IPS DF 6.9 (cell line): ENCODE measurements at places on chromosomes 5 and 9.

- no peak for DNase-seq
These were observed 94.2 kb upstream of the RUSC2 start for GRCh38 chr9:35395706-35396101.

GRCh38 chr5:121704291-121704690, 147.4 kb upstream of the FTMT start:
- no peak for DNase-seq

DNA sequence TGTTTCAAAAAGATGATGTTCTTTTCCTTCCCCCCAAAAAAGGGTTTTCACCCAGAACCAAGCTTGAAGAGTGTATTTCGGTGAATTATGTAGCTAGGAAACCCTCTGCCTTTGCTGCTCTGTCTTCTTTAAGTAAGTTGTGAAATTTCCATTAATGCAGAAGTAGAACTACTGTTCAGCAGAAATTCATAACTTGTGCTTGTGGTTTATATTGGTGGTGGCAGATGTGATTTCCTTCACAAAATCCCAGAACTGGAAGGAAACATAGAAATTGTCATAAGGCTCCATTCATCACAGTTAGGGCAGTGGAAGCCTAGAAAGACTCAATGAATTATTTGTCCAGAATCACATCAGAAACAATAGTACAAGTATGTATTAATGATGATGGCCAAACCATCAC, 42.1 kb upstream of the DAB2 start:
- DNase-seq, result no peak

DNA sequence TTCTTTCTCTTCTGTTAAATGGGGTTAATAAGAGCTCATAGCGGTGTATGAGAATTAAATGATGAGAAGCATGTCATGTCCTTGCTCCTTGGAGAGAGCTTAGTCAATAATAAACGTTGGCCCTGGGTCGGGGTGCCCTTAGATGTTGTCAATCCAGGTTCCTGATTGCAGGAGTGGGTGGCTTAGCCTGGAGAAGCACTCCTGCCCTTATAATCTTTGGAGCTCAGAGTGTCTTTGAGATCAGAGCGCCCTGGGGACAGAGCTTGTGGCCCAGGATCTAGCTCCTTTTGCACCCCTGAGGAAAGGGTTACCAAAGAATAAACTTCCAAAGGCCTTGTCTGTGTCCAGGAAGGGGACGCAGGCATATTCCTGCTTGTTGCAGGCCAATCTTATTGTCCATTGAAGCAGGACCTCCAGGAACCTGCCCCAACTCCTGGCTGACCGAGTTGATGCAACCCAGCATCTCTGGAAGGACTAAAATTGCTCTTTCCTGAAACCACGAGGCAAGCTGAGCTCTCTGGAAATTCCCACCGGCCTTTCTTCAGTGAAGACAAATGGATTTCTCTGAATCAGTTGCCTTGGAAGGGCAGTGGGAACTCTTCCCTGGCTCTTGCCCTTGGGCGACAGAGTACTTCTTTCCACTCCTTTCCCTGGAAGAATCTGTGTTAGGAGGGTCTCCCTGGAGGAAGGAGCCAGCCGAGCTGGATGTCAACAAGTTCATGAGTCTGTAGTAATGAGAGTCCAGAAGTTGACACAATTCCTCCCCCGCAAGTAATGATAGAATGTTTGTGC, 6.4 kb upstream of the AMBP start:
- no peak for DNase-seq

- DNase-seq, result no peak
These were observed 9.3 kb downstream of the CLPTM1L start for GRCh38 chr5:1335540-1336095.

- DNase-seq, result no peak
These were observed 96.6 kb downstream of the SGCD start for GRCh38 chr5:156423597-156423996.

DNA sequence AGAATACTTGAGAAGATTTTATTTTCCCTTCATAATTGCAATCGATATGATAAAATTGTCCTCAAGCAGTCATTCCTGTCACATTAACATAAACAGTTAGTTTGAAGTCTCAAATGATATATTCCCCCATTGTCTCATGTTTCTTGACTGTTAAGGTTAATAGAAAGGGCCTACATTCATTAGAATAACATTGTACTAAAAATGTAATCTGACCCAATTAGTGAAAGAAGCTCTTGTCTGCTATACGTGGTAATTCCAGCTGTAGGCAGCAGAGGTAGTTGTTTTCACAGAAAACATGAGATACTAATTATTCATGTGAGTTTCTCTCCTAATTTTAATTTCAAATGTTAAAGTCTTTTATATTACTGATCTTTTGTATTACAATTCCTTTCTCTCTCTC, 25.9 kb upstream of the AP3B1 start:
- no peak for DNase-seq

GRCh38 chr5:16930496-16930895, 5.6 kb downstream of the MYO10 start:
- DNase-seq, result no peak

DNA sequence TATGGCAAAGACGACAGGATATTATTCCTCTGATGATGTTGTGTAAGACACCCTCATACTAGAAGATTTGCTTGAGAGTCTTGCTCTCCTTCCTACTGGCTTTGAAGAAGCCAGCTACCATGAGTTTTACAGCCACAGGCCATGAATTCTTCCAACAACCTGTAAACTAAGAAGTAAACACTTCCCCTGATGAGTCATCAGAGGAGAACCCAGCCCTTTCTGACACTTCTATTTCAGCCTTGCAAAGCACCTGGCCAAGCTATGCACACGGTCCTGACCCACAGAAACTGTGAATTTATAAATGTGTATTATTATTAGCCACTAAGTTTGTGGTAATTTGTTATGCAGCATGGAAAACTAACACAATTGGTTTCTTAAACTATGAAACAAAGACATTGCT, 288.8 kb upstream of the ADAMTSL1 start:
- no peak for DNase-seq

- DNase-seq, result no peak
These were observed 109.9 kb upstream of the RGMB start for GRCh38 chr5:98663521-98663920.

DNA sequence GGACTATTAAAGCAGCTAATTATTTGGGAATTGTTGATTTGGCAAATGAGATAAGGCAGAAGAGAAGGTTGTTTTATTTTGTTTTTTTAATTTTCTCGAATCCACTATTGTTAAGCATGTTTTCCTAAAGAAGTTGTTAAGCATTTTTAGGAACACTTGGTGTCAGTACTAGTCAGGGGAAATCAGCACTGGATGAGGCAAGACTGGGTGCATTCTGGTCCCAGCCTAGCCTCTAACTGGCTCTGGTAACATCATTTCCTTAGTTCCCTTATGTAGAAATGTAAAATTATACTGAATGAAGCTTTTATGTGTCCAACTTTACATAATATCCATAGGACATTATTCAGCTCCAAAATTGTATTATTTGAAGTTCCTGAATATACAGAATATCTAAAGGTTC, 196.1 kb downstream of the PCSK5 start:
- DNase-seq, result no peak

- DNase-seq, result no peak
These were observed 21.2 kb downstream of the FTMT start for GRCh38 chr5:121872856-121873255.

DNA sequence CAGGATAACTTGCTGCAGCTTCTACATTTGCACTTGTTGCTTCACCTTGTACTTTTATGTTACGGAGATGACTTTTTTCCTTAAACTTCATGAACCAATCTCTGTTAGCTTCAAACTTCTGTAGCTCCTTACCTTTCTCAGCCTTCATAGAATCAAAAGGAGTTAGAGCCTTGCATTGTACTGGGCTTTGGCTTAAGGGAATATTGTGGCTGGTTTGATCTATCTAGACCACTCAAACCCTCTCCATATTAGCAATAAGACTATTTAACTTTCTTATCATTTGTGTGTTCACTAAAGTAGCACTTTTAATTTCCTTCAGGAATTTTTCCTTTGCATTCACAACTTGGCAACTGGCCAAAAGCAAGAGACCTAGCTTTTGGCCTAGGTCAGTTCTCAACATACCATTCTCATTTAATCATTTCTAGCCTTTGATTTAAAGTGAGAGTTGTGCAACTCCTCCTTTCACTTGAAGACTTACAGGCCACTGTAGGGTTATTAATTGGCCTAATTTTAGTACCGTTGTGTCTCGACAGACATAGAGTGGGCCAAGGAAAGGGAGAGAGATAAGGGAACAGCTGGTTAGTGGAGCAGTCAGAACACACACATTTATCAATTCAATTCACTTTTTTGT, 63.7 kb downstream of the SHOC1 start:
- no peak for DNase-seq

DNA sequence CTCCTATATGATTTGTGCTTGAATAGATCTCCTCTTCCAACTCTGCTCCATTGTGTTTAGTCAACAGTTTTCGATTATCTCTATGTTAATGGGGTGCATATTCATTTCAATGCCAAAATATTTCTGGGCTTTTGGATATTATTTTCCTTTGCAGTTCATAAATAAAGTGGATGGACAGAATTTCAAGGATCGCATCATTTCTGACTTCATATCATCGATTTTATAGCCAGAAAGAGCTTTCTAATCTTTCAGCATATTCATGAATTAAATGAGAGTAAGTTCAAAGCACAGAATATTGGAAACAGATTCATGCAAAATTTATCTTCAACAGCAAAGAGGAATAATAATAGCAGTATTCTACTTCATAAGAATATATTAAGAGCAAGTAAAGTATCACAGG, 60.0 kb upstream of the MINAR2 start:
- no peak for DNase-seq

GRCh38 chr9:13607481-13608441, 328.3 kb upstream of the MPDZ start:
- DNase-seq, result no peak

DNA sequence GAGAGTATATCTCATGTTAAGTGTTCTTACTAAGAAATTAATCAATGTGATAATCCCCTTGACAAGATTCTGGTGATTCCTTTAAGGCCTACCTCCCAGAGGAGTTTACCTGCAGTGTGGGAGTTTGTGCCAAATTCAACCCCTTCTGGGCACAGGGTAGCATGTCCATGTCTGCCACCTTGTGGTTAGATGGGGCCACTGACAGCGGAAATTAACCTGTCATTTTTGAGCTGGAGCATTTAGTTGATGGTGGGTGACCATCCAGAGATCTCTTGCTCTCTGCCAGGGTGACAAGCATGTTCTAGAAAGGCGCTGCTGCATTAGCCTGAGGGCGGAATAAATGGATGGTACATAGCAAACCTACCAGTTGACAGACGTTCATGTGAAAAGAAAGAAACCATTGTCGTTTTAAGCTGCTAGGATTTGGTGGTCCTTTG, 132.2 kb downstream of the FBXO4 start:
- peak; percentile 57 for DNase-seq

- DNase-seq, result no peak
These were observed 3.6 kb upstream of the RGS7BP start for GRCh38 chr5:64502196-64502595.
